Mammary epithelial cell (primary cell): ENCODE measurements at places on chromosomes 4 and X. TPM values are rescaled to one million over a fixed set of nuclear protein-coding genes. Genes with fewer than 3 reads are reported as not detected.

ZNF157 gene
- total RNA-seq: 0.17 TPM

DNA sequence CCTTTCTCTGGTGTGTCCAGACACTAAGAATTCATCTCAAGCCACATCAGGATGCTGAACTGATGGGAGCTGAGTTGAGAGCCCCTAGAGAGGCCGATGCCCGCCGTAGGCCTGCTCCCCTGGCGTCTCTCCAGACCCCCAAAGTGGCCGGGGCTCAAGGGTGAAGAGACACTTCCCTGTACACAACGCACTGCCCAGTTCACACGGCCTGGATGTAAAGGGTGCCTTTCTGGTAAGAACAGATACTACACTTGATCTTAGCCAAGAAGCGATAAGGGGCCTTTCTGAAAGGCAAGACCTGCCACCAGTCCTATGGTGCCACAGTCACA lies 5.1 kb upstream of the TREX2 start:
- no peak for DNase-seq

SPANXN1 gene
- not detected for total RNA-seq

DNA sequence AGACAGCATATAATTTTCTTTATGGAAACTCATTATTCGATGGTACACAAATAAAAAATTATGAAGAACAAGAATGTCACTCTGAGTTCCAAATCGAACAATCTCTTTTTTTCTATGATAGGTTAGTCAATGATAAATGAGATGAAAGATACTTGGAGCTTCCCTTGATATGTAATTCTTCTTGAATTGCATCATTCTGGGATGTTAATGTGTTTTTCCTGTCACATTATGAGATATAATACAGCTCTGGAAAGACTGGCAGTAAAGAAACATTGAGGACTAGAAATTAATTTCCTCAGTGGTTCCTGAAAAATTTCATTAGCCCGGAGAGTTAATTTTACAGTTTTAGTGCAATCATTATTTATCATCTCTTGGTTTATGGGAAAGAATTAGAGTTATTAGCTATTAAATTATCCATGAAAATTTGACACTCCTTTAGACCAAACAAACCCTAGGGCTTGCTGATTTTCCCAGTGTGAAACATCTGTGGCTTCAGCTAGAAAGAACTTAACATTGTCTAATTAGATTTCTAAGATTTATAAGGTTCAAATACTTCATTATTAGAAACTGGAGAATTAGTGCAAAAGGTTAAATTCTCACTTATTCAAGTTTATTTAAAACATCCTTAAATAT lies 1546.6 kb upstream of the TENM3 start:
- no peak for DNase-seq
